ENCODE measurements at places on chromosomes 12 and 14. TPM values are rescaled to one million over a fixed set of nuclear protein-coding genes. Genes with fewer than 3 reads are reported as not detected.

CMKLR1 gene
- 29.1 TPM for total RNA-seq

GZMH gene
- total RNA-seq = 4.7 TPM

OVCH1 gene
- 2.0 TPM for total RNA-seq

RNASE4 gene
- total RNA-seq = 42.5 TPM

DNA sequence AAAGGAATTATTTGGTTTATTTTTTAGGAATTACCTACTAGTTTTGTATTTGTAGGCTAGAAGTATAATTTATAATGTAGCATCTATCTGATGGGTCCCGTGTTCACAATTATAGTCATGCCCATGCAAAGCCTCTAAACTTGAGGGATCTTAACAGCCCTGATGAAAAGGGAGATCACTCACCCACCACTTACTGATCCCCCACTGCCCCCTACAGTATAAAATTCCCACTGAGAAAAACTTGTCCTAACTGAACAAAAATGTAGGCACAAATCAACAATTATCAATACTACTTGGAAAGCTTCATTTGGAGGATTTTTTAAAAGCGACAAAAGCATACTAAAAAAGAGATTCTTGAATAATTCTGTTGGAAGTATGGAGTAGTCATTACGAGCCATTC, 21.0 kb downstream of the WIF1 start:
- no peak overlapping the region for H3K4me3 ChIP-seq
- no peaks in the 10 kb centered on the region for H3K36me3 ChIP-seq
- H3K27me3 ChIP-seq = no peaks in the 10 kb centered on the region
- DNase-seq = no peak
- H3K27ac ChIP-seq = no peak overlapping the region

GRCh38 chr14:67934087-67934486, 114.5 kb downstream of the RAD51B start:
- DNase-seq = no peak
- no peak overlapping the region for H3K27ac ChIP-seq
- no peak overlapping the region for H3K4me3 ChIP-seq
- no peaks in the 10 kb centered on the region for H3K27me3 ChIP-seq
- peaks cover 7% of the 10 kb centered on the region for H3K4me1 ChIP-seq
- no peaks in the 10 kb centered on the region for H3K36me3 ChIP-seq

DNA sequence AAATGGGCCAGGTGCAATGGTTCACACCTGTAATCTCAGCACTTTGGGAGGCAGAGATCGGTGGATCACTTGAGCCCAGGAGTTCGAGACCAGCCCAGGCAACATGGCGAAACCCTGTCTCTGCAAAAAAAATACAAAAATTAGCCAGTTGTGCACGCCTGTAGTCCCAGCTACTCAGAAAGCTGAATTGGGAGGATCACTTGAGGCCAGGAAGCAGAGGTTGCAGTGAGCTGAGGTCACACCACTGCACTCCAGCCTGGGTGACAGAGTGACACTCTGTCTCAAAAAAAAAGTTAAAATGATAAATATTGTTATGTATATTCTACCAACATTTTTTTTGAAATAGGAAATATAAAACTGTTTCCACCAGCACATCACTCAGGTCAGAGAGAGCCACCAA, 64.9 kb downstream of the NDUFA12 start:
- DNase-seq = no peak
- no peak overlapping the region for H3K4me3 ChIP-seq
- no peak overlapping the region for H3K27ac ChIP-seq
- no peaks in the 10 kb centered on the region for H3K27me3 ChIP-seq

- peak overlapping the region; percentile 7 for H3K27ac ChIP-seq
- H3K4me1 ChIP-seq = peaks cover 16% of the 10 kb centered on the region
- no peaks in the 10 kb centered on the region for H3K27me3 ChIP-seq
- no peak for DNase-seq
These were observed 67.3 kb downstream of the STXBP6 start for GRCh38 chr14:24982472-24983155.

- no peak for DNase-seq
- H3K36me3 ChIP-seq = no peaks in the 10 kb centered on the region
- H3K4me3 ChIP-seq = no peak overlapping the region
- H3K27me3 ChIP-seq = no peaks in the 10 kb centered on the region
- no peak overlapping the region for H3K27ac ChIP-seq
- H3K4me1 ChIP-seq = peaks cover 37% of the 10 kb centered on the region
These were observed 65.3 kb downstream of the FOS start for GRCh38 chr14:75343911-75344310.

- no peak overlapping the region for H3K27ac ChIP-seq
- H3K4me1 ChIP-seq = no peaks in the 10 kb centered on the region
- H3K4me3 ChIP-seq = no peak overlapping the region
- H3K27me3 ChIP-seq = no peaks in the 10 kb centered on the region
- no peak for DNase-seq
These were observed 74.6 kb downstream of the SCARB1 start for GRCh38 chr12:124788936-124789555.

DNA sequence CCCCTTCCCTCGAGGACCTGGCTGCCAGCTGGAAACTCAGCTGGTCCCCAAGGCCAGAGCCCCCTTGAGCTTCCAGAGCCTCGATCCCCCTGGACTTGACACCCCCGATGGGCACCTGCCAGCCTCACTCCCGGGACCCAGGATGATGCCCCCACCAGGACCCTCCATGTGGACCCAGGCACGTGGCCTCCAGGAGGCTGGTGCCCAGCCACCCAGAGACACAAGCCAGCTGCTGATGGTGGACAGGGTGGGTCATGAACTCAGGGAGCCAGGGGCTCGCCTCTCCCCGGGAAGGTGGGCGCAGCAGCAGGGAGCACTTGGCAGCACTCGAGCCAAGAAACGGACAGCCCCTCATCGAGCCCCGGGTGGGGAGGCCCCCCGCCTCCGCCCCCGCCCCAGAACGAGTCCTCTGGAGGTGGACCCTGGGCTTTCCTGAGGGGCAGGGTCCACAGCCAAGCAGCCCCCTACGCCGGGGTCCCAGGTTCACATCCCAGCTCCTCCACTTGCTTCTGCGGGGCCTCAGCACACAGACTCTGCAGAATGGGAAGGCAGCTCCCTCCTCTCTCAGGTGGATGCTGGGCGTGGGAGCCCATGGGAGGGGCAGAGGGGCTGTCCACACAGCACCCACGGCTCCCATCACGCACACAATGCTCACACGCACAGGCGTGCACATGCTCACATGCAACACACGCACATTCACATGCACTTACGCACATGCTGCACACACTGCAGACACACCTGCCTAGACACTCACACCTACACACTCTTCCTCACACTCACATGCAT, 12.1 kb downstream of the C14orf180 start:
- H3K4me3 ChIP-seq = no peak overlapping the region
- H3K27me3 ChIP-seq = peaks cover 13% of the 10 kb centered on the region
- no peak for DNase-seq
- H3K27ac ChIP-seq = no peak overlapping the region
- H3K4me1 ChIP-seq = no peaks in the 10 kb centered on the region

DNA sequence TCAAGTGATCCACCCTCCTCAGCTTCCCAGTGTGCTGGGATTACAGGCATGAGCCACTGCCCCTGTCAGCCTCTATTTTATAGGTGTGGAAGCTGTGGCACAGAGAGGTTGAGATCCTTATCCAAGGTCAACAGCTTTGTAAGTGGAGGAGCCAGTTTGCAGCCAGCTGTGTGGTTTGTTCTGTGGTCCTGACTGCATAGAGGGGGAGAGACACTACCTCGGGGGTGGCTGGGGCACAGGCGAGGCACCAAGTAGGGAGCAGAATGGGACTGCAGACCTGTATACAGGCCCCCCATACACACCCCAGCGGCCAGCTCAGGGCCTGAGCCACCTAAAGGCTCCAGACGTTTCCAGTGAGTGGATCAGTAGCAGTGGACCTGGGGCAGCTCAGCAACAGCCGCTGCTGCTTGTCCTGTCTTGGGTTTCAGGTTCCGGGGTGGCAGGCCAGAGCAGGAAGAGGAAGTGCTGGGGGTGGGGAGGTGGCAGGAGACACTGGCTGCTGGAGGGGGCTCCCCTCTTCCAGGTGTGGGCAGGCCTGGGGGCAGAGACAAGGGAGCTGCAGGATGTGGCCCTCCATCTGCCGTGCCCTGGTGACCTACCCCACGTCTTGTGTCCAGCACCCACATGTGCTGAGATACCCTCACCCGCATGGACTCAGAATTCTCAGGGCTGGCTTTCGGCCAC, 11.0 kb downstream of the ORAI1 start:
- H3K4me1 ChIP-seq = peaks cover 23% of the 10 kb centered on the region
- peak overlapping the region; percentile 70 for H3K27ac ChIP-seq
- no peak overlapping the region for H3K4me3 ChIP-seq
- peak; percentile 75 for DNase-seq

DNA sequence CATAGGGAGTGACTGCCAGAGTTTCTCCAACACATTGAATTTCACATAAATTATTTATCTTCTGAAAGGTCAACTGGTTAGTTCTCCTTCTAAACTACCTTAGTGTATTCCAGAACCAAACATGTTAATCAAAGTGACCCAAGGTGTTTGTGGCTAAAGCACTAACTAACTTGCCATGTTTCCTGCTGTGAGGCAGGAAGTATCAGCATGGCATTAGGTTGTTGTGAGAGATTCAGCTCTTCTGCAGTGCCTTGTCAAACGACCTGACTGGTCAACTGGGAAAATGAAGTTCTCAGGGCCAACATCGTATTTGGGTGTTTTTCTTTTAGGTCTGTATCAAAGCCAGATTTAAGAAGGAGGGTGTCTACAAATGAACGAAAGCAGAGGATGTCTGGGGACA, 448.1 kb downstream of the APAF1 start:
- no peak overlapping the region for H3K4me3 ChIP-seq
- no peak overlapping the region for H3K27ac ChIP-seq
- peaks cover 5% of the 10 kb centered on the region for H3K27me3 ChIP-seq
- no peaks in the 10 kb centered on the region for H3K36me3 ChIP-seq

DNA sequence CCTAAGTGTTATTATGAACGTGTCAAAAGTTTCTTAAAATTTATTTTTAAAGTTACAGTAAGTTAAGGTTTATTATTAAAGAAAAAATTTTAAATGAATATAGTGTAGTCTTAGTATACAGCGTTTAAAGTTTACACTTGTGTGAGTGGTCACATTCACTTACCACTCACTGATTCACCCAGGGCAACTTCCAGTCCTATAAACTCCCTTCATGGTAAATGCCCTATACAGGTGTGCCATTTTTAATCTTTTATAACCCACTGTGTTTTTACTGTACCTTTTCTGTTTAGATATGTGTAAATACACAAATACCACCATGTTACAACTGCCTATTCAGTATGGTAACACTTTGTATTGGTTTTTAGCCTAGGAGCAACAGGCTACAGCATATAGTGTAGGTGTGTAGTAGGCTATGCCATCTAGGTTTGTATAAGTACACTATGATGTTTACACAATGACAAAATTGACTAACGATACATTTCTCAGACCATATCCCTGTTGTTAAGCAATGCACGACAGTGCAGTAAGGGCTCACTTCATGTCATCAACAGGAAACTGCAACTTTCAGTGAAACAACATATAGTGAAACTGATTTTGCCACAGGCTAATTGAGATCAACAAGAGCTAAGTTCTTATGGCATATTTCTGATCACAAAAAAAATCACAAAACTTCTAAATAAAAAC, 112.0 kb upstream of the TMCC3 start:
- no peaks in the 10 kb centered on the region for H3K4me1 ChIP-seq
- H3K4me3 ChIP-seq = no peak overlapping the region
- H3K27ac ChIP-seq = no peak overlapping the region
- no peaks in the 10 kb centered on the region for H3K27me3 ChIP-seq
- no peak for DNase-seq

DNA sequence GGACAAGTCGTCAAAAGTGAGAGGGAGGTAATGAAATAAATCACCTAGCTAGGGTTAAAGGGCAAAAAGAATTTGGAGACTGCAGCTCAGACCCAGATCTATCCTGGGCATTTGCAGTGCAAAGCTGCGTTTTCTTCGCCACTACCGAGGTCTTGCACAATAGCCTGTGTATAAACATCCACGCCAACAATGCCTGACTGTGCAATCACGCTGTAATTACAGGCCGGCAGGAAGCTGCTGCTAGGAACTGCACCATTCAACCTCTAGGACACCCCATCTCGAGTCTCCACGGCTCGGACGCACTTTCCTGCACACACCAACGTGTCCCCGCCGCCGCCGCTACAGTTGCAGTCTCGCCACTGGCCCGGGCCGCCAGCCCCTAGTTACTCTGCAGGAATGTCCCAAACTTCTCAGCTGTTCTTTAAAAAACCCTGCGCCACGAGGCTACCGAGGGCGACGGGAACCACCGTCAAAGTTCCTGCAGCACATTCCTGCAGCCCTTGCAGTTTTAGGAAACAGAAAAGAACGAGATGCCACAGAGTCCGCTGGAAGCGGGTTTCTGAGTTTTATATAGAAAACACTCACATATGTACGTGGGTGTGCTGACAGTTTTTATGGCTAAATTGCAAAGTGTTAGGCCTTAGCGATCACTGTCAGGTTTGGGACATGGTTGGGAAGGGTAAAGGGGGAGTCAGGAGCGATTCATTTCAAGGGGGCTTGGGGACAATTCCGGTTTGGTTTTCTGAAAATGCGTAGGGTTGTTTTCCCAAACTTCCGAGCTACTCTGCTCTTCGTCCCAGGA, 65.6 kb upstream of the PTGR2 start:
- H3K36me3 ChIP-seq = no peaks in the 10 kb centered on the region
- H3K27me3 ChIP-seq = no peaks in the 10 kb centered on the region
- H3K4me1 ChIP-seq = peaks cover 64% of the 10 kb centered on the region
- DNase-seq = peak; percentile 88
- H3K4me3 ChIP-seq = peak overlapping the region; percentile 72

DNA sequence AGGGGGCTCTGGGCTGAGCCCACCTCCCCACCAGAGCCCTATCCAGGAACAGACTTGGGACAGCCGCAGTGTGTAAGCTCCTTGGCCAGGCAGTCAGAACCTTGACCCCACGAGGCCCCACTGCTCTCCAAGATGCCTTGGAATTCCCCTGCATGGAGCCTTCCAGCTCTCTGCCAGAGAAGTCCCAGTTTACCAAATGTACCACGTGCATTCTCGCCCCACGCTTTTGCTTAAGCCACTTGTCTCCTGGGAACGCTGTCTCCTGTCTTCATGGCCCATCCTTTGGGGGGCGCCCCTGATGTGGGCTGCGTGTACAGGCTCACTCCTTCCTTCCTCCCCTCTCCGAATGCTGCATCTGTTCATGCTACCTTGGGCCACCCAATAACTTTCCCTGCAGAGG, 7.9 kb downstream of the FAIM2 start:
- H3K27me3 ChIP-seq = no peaks in the 10 kb centered on the region
- H3K4me1 ChIP-seq = no peaks in the 10 kb centered on the region
- H3K36me3 ChIP-seq = no peaks in the 10 kb centered on the region
- H3K27ac ChIP-seq = no peak overlapping the region
- no peak overlapping the region for H3K4me3 ChIP-seq

Data from upper lobe of right lung (tissue), 1 donor.